AG04449 (cell line): ENCODE measurements at places on chromosomes 12 and 14.

DNA sequence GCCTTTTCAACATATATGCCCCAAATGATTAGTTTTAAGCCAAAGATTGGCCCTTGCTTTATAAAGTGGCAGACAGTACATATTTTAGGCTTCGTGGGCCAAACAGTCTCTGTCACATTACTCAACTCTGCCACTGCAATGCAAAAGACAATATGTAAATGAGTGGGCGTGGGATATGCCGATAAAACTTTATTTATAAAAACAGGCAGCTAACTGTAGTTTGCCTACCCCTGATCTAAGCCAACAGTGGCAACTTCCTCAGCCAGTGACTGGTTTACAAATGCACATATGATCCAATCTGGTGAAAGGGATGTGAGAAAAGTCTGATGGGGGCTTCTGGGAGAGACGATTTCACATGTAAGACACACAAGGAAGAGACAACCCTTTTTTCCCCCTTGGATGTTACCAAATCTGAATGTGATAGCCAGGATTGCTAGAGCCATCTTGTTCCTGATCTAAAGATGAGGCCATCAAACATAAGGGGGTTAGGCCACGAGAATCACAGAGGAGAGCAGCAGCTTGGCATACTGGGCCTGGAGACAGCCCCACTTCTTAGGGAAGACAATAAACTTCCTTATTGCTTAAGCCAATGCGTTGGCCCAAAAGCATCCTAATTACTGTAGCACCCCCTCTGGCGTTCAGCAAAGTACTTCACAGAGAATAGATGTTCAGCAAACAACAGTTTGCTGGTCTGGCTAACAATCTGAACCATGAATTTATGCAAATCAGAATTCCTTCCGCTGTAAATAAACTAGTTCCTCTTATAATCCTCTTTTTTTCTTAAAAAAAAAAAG lies 75.2 kb upstream of the TMCC3 start:
- no peak for DNase-seq

- no peak for DNase-seq
These were observed 157.6 kb upstream of the PDE3A start for GRCh38 chr12:20210621-20211215.

DNA sequence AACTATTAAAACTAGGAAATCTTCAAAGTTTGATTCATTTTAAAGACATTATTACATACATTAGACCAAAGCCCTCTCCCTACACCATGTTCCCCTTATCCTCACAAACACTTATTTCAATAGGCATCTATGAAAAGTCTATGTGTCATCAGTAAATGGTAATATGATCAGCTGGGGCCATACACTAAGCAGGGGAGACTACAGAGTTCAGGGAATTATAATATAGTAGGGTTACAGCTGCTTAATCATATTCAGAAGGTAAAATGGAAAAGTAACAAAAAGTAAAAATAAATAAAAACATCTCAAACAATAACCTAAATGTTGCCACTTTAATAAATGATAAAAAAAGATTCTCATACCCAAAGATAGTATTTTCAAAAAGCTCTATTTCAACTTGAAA lies 29.1 kb downstream of the PAWR start:
- no peak for DNase-seq

- DNase-seq = no peak
These were observed 691.6 kb downstream of the TMTC2 start for GRCh38 chr12:83378186-83378727.

- no peak for DNase-seq
These were observed 5.7 kb downstream of the MTRFR start for GRCh38 chr12:123238961-123239360.

GRCh38 chr12:127600211-127600610 lies 666.8 kb upstream of the TMEM132C start:
- no peak for DNase-seq

GRCh38 chr14:35140718-35141581 lies 18.6 kb downstream of the PRORP start:
- DNase-seq = no peak

GRCh38 chr14:22634233-22634900 lies 9.8 kb downstream of the OR6J1 start:
- no peak for DNase-seq

GRCh38 chr14:104313674-104314073 lies 175.3 kb downstream of the KIF26A start:
- DNase-seq = no peak

- DNase-seq = no peak
These were observed 84.8 kb upstream of the MAP1LC3B2 start for GRCh38 chr12:116474331-116474730.

- no peak for DNase-seq
These were observed 61.7 kb upstream of the BCL2L14 start for GRCh38 chr12:12008931-12009611.

- DNase-seq = no peak
These were observed 16.2 kb upstream of the PCNX1 start for GRCh38 chr14:70890826-70891659.

- no peak for DNase-seq
These were observed 268.7 kb downstream of the DAD1 start for GRCh38 chr14:22320362-22320750.

- no peak for DNase-seq
These were observed 149.9 kb upstream of the BTG1 start for GRCh38 chr12:92295523-92295922.

- DNase-seq = no peak
These were observed 412.3 kb downstream of the RAD51B start for GRCh38 chr14:68231898-68232297.

DNA sequence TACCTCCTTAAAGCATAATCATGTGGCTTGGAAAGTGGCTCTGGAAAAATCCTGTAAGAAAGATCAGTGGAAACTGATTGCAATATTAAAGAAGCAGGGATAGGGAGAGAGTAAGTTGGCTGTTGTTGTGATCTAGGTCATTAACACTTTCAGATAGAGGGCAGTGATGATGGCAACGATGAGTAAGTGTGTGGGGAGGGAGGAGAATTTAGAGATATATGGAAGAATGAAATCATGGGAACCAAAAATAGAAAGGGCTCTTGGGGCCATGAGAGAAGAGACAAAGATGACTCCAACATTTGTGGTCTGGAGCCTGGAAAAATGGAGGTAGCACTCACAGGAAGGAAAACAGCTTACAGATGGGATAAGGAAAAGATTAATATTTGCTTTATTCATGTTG lies 23.3 kb downstream of the SNRPF start:
- DNase-seq = no peak

DNA sequence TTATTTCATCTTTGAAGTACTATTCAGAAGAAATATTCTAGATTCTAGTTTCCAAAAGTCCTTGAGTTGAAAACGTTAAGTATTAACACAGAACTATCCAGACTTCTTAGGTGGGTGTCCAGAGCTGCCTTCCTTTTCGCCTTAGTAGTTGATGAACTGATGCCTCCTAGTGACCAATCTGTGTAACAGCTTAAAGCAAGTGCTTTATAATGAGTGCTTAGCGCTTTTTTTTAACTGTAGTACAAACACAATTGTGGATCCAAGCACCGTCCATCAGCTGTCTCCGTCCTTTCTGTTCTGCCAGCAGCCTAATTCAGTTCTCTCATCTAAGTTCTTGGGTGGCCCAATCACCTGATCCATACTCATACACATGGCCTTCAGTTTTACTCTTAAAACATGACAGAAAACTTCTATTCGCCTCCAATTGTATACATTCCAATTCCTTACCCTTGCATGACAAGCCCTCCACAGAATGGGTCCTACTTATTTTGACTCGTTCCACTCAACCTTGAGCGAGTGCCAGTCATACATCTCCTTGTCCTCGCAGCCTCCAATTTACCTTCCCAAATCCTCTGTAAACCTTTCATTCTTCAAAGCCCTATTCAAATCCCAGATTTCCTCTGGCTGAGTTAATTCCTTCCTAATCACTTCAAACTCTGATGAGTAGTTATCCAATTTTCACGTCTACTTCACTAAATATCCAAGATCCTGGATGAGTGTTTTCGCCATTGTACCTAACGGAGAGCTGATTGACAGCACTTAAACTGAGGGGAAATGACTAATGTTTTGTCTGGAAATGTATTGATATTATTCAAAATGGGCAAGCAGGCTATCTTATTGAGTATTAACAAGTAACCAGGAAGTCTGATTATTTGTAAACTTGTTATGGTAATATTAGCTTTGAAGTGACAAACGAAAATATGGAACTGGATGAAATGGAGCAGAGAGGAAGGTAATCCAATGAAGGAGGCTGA lies 5.8 kb upstream of the PHLDA1 start:
- peak; percentile 51 for DNase-seq

- no peak for DNase-seq
These were observed 108.6 kb upstream of the FLRT2 start for GRCh38 chr14:85421186-85421877.

- no peak for DNase-seq
These were observed 2.9 kb downstream of the PRMT5 start for GRCh38 chr14:22926316-22926715.

- DNase-seq = no peak
These were observed 25.2 kb downstream of the SLC25A47 start for GRCh38 chr14:100348253-100348729.

DNA sequence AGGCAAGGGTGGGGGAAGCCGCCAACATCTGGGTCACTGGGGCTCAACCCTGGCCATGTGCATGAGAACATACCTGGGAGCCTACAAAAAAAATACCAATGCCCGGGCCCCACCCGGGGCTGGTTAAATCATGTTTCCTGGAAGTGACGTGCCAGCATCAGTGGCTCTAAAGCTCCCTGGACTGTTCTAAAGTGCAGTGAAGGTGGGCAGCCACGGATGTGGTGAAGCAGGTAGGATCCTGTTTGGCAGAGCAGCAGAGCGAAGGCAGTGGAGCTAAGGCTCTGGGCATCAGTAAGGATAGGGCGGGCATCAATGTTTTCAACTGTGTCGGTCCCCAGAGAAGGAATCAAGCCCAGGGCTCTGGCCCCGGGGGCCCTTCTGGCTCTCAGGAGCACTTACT lies 525 bp upstream of the GPR68 start:
- DNase-seq = no peak

GRCh38 chr12:14284184-14284722 lies 81.2 kb upstream of the ATF7IP start:
- DNase-seq = no peak

DNA sequence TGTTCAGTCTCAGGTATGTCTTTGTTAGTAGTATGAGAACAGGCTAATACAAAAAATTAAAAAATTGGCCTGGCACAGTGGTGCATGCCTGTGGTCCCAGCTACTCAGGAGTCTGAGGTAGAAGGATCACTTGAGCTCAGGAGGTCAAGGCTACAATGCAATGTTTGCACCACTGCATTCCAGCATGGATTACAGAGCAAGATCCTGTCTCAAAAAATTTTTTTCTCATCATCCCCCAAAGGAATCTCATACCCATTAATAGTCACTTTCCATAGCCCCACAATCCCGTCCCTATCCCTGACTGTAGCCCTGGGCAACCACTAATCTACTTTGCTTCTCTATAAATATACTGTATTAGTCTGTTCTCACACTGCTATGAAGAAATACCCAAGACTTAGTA lies 57.8 kb downstream of the TTC8 start:
- no peak for DNase-seq

GRCh38 chr14:35535483-35536112 lies 1.6 kb downstream of the INSM2 start:
- DNase-seq = no peak

GRCh38 chr12:8648576-8649205 lies 13.9 kb downstream of the MFAP5 start:
- DNase-seq = no peak

DNA sequence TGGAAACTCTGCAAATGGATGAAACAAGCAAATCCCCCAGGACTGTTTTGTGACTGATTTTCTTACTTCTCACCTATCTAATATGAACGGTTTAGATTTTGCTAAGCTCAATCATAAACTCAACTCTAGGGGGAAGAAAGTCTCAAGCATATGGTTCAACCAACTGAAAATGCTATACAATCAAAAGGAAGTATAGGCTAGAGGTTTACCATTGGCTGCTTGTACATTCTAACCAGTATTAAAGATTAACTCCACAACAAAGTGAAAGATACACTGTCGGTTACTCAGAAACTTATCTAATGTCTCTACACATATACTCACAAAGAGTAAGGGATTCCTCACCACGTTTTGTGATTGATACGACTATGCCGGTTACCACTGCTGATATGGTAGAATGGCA lies 281.8 kb upstream of the SOX5 start:
- no peak for DNase-seq

DNA sequence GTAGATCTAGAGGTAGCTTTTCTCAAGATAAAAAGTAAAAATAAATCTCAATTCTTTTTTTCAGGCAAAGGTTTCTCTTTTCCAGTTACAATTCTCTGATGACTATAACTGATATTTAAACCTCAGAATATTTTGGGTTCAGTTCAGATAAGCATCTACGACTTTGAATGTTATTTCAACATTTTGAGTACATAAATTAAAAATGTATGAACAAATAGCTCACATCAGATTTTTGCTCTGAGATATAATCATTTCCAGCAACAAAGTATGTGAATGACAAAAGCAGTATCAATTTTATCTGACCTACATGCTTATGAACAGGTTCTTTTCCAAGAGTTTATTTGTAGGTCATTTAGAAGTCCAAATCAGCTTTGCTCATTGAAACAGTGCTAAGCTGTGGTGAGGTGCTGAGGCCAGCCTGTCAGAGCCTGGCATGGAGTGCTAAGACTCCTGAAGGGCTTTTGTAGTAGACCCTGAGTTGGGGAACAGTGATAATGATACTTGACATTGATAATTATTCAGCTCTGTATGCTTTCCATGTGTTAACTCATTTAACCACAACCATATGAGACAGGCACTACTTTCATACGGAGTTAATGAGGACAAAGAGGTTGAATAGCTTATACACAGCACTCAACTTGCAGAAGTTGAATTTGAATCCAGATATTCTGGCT lies 205.0 kb upstream of the DCN start:
- DNase-seq = no peak

DNA sequence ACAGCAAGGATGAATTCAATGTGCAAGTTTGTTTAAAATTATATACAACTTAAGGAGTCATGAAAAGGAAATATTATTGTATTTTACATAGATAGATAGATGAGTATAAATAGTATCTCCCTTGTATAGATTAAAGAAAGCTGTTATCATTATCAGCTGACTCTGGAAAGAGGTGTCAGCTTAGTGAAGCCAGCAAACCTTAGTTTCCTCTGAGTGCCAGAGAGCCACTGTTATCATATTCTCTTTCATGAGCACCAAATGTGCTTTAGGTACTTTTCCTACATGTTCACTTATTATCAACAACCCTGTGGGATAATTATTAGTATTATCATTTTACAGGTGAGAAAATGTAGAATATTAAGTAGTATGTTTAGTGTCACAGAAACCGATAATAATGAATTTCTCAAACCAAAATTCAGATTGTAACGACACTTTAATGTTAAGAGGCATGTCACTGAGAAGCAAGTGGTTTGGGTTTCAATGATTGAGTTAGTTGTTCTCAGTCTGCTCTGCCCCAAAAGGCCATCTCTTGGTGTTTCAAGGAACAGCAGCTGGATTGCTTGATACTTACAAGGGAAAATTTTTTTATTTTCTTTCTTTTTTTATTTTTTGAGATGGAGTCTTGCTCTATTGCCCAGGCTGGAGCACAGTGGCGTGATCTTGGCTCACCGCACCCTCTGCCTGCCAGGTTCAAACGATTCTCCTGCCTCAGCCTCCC lies 53.7 kb downstream of the PLEKHA5 start:
- no peak for DNase-seq

- DNase-seq = no peak
These were observed 856 bp upstream of the EIF4B start for GRCh38 chr12:53005215-53005985.

GRCh38 chr12:64660237-64661018 lies 50.1 kb downstream of the RASSF3 start:
- no peak for DNase-seq
